ENCODE measurements at places on chromosomes 4 and X.
A peak's percentile ranks its signal among the peaks of the same experiment; 100 is the strongest.

GRCh38 chr4:78529569-78530209, 21.9 kb upstream of the ANXA3 start:
- no peak for DNase-seq

DNA sequence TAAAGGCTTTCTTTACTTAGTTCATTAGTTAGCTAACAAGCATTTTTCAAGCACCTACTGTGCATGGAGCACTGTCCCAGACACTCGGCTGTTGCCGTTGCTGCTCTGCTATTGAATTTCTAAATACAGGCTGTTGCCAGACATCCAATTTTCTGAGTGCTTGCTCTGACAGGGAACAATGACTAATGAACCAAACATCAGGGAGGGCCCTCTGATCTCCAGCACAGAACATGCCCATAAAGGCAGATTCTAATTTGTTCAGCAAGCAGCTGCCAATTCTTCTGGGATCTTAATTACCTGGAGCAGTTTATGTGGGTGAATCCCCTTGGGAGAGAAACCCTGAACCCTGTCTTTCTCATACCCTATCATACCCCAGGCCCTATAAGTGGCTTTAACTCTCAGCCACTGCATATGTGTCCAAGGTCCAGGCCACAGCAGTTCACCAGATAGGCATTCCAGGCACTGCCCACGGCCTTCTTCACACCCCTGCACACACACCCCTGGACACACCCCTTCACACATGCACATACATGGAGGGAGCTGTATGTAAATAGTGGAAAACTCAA, 27.9 kb downstream of the TSC22D3 start:
- DNase-seq = no peak

DNA sequence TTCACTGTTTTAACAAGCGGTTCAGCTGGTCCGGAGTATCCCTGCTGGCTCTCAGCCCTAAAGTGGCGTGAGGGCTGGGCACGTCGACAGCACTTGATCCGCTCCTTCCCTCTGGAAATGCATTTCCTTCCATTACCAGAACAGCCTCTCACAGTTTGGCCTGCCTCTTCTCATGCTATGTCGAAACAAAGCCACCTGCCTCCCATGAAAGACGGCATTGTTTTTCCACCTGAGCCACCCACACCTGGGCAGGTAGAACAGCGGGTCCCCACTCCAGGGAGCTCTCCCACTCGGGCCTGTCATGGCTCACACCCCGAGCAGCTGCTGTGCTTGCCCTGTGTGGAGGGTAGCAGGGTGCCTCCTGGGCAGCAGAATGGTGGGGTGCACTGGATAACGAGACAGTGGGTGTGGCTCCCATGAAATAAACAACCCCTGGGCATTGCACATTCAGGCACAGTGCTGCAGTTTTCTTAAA, 86.2 kb downstream of the FHDC1 start:
- no peak for DNase-seq

- DNase-seq = no peak
Observed at GRCh38 chr4:6924361-6924779, 14.7 kb downstream of the TBC1D14 start.

GRCh38 chr4:75612306-75612705, 18.0 kb downstream of the CDKL2 start:
- no peak for DNase-seq

GRCh38 chr4:143017210-143017609, 167.5 kb upstream of the USP38 start:
- DNase-seq = peak; percentile 3

DNA sequence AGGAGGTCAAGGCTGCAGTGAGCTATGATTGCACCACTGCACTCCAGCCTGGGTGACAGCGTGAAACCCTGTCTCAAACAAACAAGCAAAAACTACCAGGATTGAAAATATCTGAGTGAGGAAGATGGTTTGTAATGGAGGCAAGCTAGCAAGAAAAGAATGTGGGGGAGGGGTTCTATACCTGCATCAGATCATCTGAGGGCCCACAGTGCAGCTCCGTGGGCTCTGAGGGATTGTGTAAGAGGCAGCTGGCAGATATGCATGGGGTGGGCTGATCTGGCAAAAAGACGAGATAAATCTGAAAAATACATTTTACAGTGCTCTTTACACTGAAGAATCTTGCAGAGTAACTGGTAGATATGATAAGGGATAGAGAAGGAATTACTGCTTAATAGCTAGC, 28.9 kb upstream of the CHRNA9 start:
- DNase-seq = no peak

- DNase-seq = no peak
Observed at GRCh38 chr4:111602848-111603247, 542.4 kb upstream of the FAM241A start.

- DNase-seq = no peak
Observed at GRCh38 chr4:155072417-155072816, 136.0 kb upstream of the NPY2R start.

DNA sequence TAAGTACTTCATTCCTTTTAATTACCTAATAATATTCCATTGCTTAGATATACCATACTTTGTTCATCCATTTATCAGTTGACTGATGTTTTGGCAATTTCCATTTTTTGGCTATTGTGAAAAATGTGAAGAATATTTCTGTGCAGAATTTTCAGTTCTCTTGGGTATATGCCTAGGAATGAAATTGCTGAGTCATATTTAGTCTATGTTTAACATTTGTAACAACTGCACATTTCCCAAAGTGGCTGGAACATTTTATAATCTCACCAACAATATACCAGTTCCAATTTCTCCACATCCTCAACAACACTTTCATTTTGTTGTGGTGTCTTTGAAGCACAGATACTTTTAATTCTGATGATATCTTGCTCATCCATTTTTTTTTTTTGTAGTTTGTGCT, 215.5 kb downstream of the PDGFC start:
- no peak for DNase-seq

- DNase-seq = no peak
Observed at GRCh38 chr4:109207061-109207460, 95.4 kb downstream of the COL25A1 start.

- no peak for DNase-seq
Observed at GRCh38 chr4:1785592-1785991, 7.5 kb upstream of the FGFR3 start.

DNA sequence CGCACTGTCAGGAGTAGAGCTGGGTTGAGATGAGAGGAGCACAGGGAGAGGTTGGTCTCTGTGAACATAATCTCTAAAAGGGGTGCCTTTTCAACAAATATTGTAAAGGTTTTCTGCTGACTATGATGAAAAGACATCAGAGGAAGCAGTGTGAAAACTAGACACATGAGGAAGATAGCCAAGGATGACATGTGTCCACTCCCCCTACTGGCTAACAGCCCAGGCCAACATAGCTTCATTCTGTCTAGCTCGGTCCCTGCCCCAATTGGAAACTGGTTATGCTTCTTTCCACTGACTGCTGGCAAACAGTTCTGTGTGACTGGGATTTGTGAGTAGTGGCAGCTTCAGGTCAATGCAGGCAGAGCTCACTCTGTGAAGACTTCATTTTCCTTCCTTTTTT, 115.4 kb upstream of the ESX1 start:
- DNase-seq = no peak

GRCh38 chr4:26719954-26720552, 136.2 kb downstream of the TBC1D19 start:
- DNase-seq = peak; percentile 19

DNA sequence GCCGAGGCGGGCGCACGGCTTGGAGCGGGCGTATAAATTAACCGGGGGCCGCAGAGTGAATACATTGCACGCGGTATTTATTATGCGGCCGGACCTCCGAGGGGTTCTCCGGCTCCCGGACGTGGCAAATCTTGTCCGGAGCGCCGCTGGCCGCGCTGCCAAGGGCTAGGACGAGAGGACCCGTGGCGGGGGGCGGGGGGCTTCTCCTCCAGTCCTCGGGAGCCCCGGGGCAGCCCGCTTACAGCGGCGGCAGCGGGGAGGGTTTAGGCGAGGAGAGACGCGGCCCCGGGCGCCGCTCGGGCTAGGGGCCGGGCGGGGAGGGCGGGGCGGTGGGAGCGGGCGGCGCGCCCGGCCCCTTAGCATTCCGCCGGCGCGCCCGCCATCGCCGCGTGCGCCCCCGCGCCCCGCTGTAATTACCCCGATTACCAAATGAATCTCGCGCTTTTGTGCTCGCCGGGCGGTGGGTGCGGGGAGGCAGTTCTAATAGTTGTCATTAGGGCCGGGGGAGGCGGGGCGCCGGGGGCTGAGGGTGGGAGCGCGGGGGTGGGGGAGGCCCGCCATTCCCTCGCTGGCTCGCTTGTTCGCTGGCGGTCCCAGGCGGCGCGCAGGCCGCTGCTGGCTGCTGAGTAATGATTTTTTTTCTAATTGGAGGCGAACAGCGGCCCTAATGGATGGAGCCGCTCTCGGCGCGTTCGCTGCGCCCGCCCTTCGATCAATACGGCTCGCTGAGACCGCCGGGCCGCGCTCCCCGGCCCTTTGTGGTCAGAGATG, 276.6 kb downstream of the BCOR start:
- DNase-seq = peak; percentile 55

DNA sequence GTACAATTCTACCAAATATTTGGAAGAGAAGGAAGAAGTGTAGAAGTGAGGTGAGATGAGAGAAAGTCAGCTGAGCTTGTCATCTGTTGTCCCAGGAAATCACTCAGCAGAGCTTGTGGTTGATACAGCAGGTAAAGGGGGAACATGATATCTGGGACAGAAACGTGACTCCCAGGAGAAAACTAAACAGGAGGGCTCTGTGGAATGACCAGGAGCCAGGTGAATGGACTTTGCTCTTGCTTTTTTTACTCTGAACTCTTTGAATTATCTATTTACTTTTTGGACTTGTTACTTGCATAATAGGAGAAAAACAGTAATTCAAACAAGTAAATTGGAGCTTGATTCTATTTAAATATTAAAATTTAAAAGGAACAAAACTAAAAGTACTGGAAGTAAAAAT, 555.6 kb upstream of the FRG1 start:
- DNase-seq = no peak

- DNase-seq = no peak
Observed at GRCh38 chr4:21592970-21593670, 355.5 kb downstream of the KCNIP4 start.
